ENCODE measurements at places on chromosomes 7 and 10.

- no peak for DNase-seq
Measured at GRCh38 chr10:132634947-132635271, 97.3 kb downstream of the INPP5A start.

DNA sequence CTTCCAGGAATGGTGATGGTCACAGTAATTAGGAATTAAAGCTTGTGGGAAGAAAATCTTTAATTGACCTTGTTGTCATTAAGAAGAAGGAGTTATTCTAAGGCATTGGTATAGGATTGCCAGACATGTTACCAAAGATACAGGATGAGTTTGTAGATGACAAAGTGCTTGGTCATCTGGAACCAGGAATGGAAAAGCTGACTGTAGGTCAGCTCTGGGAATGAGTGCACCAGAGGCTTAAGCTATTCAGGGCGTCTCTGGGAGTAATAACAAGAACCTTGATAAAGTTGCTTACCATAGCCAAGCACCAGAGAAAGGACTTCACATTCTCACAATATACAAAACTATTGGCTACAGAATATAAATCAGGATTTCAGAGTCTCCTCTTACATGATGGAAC lies 89.0 kb downstream of the PHTF2 start:
- no peak for DNase-seq

DNA sequence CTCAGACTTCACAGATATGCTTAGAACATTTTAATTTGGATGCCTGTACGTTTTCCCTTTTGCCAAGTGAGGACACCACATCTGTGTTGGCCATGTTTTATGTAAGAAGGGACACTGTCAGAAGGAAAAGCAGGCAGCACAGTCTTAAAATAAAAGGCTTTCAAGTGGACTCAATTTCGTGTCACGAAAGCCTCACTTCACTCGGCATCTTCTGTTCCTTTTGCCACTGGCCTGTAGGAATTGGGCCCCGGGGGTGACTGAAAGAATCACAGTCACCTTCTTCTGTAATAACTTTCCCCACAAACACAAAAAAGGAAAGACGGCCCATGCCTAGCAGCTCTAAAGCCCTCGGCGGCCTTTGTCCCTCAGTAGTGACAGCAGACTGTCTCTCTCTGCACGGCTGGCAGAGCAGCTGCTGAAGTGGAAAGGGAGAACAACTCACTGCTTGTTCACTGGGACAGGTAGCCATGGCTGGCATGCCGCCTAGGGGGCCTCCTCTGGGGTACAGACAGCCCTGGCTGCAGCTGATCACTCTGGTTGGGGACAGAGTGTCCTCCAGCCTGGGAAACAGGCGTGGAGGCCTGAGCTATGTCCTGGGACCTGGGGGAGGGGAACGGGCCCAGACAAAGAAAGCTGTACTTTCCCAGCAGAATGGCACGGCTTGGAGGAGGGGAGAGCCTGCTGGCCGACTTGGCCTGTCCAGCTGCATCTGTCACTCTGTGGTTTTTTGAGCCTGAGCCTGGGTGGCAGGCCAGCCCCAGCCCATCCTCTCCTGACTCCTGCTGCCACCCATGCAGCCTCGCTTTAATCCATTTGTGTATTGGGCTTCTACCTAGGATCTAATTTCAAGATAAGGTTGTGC lies 4.4 kb downstream of the RASSF4 start:
- DNase-seq: no peak

GRCh38 chr7:80781561-80781979 lies 137.3 kb downstream of the SEMA3C start:
- DNase-seq: no peak

DNA sequence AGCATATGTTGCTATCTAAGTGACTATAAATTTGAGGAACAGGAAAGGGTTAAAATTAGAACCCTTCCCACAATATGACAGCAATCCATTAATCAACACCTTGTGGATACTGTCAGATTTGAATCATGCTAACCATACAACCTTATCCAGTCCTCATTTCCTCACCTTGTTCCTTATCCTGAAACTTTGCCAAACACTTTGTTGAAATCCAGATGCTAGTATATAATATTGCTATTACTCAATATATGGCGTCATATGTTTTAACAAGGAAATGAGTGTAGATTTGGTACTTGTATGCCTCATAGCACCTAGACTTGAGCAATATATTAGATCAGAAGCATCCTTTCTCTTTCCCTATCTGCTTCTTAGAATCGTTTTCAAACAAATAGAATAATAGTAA lies 66.3 kb upstream of the SLC25A13 start:
- DNase-seq: no peak

- DNase-seq: no peak
Measured at GRCh38 chr10:767211-767610, 77.7 kb upstream of the DIP2C start.

Data from activated CD4-positive, alpha-beta T cell treated with anti-CD3 and anti-CD28 coated beads for 1 hour (primary cell).